Lower leg skin (tissue), 4 donors: ENCODE measurements at places on chromosomes 2 and 18.
A peak's percentile ranks its signal among the peaks of the same experiment; 100 is the strongest.

DNA sequence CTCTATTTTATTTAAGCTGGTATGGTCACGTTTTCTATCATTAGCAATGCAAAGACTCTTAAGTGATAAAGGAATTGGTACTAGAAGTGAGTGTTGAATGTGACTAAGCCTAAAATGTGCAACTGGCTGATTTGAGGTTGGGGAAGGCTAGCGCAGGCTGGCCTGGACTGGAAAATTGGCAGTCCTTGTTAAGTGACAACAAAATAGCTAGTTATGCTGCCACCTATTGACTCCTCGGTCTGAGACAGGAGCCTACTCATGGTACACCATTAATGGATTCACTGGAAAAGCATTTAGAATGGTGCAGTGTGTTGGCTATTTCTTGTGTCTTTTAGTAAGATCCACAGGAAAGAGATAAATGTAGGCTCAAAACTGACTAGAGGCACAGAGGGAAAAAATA is 5.7 kb upstream of the WIPF1 start:
- no peak for DNase-seq

- DNase-seq: no peak
These were observed 494.4 kb downstream of the FBXO15 start for GRCh38 chr18:73653251-73653650.

GRCh38 chr2:179974761-179975160 is 32.3 kb downstream of the CWC22 start:
- no peak for DNase-seq

DNA sequence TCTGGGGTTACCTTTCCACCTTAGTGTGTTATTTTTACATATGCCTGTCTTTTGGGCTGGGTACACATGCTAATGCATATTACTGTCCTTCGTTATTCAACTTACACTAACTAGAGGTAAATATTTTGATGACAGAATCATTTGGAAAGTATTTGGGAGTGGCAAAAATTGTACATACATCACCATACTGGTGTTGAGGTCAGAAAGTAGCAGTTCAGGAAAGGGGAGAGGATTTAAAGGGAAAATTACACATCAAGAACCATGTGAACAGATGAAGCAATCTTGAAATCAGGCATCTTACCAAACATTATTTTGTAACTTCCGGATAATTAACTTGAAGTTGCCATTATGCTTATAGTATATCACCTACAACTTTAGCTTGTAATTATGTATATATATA is 379.7 kb downstream of the RND3 start:
- DNase-seq: no peak

- no peak for DNase-seq
These were observed 101.9 kb downstream of the SETBP1 start for GRCh38 chr18:44782617-44783016.

- no peak for DNase-seq
These were observed 22.6 kb upstream of the DYTN start for GRCh38 chr2:206740800-206741199.

- DNase-seq: no peak
These were observed 300.7 kb upstream of the DLGAP1 start for GRCh38 chr18:4755848-4756247.

- DNase-seq: no peak
These were observed 122.6 kb upstream of the STK17B start for GRCh38 chr2:196293751-196294515.

GRCh38 chr2:206533977-206534376 is 90.6 kb downstream of the ADAM23 start:
- DNase-seq: no peak

DNA sequence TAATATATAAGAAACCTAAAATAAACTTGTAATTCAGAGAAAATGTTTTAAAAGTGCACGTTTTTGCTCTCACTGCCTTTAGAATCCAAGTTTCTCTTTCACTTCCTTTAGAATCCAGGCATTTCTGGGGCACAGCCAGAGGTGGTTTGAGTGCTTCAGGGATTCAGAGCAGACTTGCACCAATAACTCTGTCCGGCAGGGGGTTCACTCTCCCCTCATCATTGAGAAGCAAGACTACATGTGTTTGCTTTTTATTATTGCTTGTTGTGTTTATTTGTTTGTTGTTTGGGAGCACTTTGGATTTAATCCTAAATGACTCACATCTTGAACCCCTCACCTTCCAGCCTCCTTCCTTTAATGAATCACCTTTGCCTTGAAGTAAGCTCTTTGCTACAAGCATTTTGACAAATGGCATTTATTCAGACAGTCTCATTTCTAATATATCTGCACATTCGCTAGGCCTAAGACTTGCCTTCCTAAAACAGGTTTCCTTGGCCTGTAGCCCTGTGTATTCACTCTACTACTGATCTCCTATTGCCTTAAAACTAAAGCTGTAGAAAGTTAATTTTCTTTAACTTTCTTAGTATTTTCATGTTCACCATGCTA is 233.5 kb upstream of the ATP5MC3 start:
- DNase-seq: peak; percentile 88

GRCh38 chr18:58402247-58402646 is 226.6 kb downstream of the ALPK2 start:
- peak; percentile 24 for DNase-seq

DNA sequence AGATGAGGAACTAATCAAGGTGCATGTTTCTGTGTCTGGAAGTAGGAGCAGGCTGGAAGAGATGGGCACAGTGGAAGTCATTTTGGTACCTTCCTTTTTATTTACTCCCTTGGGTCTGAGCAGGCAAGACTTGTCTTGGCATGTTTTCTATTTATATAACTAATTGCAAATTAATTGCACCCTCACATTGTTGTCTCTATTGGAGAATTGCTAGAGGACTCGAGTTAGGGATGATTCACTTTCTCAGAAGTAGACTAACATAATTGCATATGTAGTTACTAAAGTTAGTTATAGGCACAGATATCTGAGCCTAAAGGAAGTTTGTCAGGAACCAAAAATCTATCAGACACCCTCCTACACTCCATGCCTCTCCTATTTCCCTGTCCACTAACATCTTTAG is 92.8 kb upstream of the NRP2 start:
- DNase-seq: no peak

GRCh38 chr2:191539068-191539467 is 138.9 kb upstream of the NABP1 start:
- DNase-seq: no peak

- DNase-seq: no peak
These were observed 140.7 kb downstream of the RNF144A start for GRCh38 chr2:7057865-7058400.

- no peak for DNase-seq
These were observed 151.8 kb upstream of the STK17B start for GRCh38 chr2:196322973-196323810.

DNA sequence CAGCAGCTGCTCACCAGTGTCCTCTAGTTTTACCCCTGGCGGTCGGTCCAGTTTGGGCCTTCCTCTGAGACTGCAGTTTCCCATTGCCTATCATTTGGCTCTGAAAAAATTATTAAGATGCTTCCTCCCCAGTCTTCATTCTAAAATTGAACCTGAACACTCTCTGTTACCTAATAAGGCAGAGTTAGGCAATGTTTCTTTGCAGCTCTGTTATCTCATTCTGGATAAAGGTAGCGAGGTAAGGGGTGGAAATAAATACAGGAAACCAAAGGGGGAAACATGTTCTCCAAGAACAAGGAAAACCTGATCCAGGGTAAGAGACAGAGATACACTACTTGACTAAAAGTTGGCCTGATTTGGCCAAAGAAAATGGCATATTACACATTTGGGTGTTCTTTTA is 91.0 kb upstream of the FZD5 start:
- DNase-seq: no peak

DNA sequence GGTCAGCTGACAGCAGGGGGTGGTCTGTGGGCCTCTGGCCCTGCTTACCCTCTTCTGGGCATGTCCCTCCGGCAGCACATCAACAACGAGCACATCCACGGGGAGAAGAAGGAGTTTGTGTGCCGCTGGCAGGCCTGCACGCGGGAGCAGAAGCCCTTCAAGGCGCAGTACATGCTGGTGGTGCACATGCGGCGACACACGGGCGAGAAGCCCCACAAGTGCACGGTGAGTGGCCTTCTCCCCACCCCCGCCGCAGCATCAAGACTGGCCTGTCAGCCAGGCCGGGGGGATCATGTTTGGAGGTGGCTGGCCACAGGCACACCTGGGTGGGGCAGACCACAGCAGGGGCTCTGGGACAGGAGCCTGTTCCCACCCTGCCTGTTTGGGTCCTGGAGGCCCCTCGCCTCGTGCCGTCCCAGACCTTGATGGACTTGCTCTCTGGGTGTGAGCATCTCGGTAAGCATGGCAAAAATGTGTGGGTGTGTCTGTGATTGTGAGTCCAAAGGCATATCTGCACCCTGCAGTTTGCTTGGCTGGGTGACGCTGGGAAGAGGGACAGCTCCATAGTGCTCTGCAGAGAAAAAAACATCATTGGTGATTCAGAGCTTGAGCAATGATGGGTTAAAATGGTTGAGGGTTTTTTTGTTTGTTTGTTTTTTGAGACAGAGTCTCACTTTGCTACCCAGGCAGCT is 242.8 kb downstream of the GLI2 start:
- no peak for DNase-seq

- DNase-seq: no peak
These were observed 3.9 kb downstream of the TWIST2 start for GRCh38 chr2:238851761-238852160.

GRCh38 chr18:61031626-61032025 is 301.6 kb upstream of the CDH20 start:
- DNase-seq: no peak

GRCh38 chr2:170404846-170405245 is 226.9 kb downstream of the MYO3B start:
- DNase-seq: no peak

GRCh38 chr2:152395103-152395502 is 60.1 kb downstream of the FMNL2 start:
- DNase-seq: no peak

GRCh38 chr18:59802031-59802430 is 97.8 kb upstream of the PMAIP1 start:
- DNase-seq: no peak

- no peak for DNase-seq
These were observed 4.2 kb downstream of the NABP1 start for GRCh38 chr2:191682126-191682525.

DNA sequence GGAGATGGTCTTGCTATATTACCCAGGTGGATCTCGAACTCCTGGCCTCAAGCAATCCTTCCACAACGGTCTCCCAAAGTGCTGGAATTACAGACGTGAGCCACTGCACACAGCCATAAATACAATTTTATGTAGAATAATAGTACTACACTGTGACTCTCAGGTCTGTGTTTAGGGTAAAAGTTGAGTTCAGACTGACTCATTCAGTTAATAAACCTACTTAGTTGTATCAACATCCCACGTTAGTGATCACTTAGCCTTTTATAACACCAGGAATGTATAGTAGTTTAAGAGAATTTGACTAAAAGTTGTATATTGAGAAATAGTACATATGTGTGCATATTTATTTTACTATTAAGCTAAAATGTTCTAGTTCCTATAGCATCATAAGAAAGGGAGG is 237.5 kb downstream of the PHLPP1 start:
- DNase-seq: no peak

GRCh38 chr2:219168932-219169331 is 897 bp downstream of the SLC23A3 start:
- no peak for DNase-seq

GRCh38 chr2:39220136-39220535 is 23.6 kb downstream of the CDKL4 start:
- DNase-seq: no peak

DNA sequence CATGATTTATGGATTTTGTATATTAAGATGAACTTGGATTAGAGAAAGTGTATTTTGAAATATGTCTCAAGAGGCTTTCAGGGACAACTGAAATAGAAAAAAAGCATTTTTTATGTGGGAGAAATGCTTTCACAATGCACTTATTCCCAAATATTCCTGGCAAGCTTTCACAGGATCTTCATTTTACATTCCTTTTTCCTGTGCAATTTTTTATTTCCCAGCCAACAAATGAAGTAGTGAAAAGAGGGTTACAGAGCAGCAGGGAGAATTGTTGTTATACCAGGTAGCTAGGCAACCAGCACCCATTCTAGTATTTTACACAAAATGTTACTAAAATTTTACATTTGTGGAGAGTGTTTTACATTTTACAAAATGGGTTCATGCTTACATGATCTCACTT is 167.0 kb upstream of the RPRM start:
- DNase-seq: no peak

DNA sequence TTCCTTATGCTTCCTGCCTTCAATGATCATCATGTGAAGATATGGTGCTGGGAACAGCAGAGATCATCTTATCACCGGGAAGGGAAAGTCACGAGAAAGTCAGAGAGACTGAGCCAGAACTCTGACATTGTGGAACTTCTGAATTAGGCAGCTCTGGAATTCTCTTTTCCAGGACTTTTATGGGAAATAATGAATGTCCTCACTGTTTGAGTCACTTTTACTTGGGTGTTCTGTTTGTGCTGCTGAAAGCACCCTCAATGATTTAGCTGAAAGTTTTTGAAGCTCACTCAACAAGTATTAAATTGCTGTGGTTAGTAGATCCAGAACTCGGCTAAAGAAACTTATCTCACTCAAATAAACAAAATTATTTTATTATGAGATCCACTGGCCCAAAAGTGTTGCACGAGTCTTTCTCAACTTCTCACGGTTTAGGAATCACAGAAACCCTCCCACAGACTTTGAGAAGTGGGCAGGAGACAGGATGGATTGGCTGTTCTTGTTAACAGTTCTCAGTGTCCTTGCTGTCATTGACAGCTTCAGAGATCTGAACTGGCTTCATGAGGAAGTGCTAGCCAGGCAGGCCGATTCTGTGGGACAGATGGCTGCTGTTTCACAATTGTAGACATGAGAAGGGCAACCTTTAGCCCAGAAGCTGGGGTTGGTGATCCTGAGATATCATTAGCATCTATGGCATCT is 26.4 kb upstream of the ATRAID start:
- peak; percentile 89 for DNase-seq

GRCh38 chr2:1653956-1654695 is 90.2 kb downstream of the PXDN start:
- no peak for DNase-seq

- DNase-seq: no peak
These were observed 479.7 kb upstream of the ID2 start for GRCh38 chr2:8202132-8202531.

DNA sequence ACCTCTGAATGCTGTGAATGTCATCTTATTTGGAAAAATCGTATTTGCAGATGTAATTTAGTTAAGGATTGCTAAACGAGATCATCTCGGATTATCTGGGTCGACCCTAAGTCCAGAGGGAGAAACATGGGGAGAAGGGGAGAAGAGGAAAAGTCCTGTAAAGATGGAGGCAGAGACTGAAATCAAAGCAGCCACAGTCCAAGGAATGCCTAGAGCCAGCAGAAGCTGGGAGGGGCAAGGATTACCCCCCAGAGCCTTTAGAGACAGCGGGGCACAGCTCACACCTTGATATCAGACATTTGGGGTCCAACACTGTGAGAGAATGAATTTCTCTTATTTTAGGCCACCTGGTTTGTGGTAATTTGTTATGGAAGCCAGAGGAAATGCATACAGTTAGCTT is 104.9 kb upstream of the YPEL5 start:
- DNase-seq: no peak

GRCh38 chr2:1541819-1542475 is 128.7 kb downstream of the TPO start:
- no peak for DNase-seq

DNA sequence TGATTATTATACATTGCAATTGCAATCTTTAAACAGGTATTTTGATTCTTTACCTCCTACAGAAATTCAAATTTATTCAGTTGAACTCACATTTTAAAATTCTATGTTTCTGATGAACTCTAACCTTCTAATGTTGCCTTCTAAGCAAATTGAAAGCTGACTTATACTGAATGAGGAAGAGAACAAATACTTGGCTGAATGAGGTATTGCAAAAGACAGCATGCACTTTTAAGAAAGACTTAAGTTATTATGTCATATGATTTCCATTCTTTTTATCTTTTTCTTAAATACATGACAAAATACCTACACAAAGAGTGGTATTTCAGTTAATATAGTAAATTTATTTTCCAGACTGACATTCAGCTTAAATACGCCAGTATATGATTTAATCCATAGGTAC is 64.7 kb downstream of the FAM228A start:
- DNase-seq: no peak
